ENCODE measurements at places on chromosomes 13 and 19. TPM values are rescaled to one million over a fixed set of nuclear protein-coding genes. Genes with fewer than 3 reads are reported as not detected.
A peak's percentile ranks its signal among the peaks of the same experiment; 100 is the strongest.

SMIM44 gene
- total RNA-seq, result not detected

CRX gene
- not detected for total RNA-seq

DNA sequence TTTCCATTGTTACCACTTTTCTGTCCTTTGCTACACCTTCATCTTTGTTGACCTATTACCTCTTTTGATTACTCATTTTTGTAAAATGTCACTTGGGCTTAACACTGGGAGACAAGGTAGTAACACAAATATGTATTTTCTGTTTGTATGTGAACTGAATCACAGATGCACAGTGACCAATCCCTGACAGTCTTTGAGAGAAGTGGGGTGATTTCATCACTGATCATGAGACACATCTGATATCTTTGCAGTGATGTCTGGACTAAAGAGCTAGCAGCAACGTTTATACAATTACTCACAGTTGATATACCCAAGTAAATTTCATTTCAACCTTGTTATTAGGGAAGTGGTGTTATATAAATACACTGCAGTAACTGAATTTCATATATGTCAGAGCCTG, 1397.4 kb upstream of the SPRY2 start:
- no peak for DNase-seq

SLAIN1 gene
- 22.7 TPM for total RNA-seq

GRCh38 chr19:8412783-8413628, at the start of gene MARCHF2:
Gene MARCHF2, plus strand, starts transcription at chr19:8413305. Its CDS starts 8,536 bp downstream, at chr19:8421841.
- peak; percentile 95 for DNase-seq

PSMD8 gene
- 178 TPM for total RNA-seq

GRCh38 chr13:77489566-77490337, 45.8 kb upstream of the SCEL start:
- DNase-seq, result no peak

DNA sequence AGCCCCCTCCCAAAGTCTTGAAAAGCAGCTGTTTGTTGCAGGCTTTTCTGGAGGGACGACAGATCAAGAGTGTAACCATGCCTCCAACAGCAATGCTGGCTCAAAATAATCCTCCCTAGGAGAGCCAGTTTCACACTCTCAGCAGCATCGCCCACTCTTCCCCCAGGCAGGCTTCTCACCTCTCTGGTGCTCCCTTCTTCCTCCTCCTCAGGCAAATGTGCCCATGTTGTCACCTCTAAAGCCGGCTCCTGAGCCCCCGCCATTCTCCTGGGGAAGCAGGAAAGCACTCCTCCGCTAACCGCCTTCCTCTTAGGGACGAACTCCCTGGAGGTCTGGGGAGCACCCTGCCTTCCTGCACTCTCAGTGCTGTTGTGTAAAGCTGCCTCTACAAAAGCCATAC, 98.9 kb upstream of the SGCG start:
- no peak for DNase-seq

GJB2 gene
- 5.4 TPM for total RNA-seq

GRCh38 chr19:3785451-3785937, 687 bp downstream of the MATK start:
- peak; percentile 17 for DNase-seq

DNA sequence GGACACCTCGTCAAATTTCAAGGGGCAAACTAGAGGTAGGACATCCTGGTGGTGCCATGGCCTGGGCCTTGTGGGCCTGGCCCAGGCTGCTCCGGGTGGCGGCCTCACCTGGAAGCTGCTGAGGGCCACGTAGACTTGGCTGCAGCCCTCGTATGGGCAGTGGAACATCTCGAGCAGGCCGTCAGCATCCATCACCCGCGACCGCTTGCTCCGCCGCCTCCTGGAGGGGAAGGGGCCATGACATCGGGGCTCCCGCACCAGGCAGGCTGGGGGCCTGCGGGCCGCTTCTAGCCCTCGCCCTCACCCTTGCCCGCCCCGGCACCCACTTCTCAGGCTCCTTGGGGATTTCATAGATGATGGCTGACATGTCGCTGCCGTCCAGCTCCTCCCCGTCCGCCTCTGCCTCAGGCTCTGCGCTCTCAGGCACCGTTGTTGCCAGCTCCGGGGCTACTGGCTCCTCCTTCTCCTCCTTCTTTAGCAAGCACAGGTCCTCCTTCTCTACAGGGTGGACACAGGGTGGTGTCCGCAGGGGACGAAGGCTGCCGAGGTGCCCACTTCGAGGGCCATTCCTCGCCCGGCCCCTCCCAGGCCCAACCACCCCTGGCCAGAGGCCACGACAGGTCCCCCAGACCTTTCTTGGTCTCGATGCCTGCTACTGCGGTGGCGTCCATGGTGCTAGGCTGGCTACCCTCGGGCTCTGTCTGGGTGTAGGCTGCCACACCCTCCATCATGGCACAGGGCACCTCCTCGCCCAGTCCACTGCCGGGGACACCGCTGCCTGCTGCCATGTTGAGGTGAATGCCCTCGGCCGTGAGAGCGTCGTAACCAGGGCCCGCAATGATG, 6.0 kb upstream of the ELAVL3 start:
- no peak for DNase-seq

CNMD gene
- total RNA-seq, result not detected

FPR3 gene
- not detected for total RNA-seq

NOSIP gene
- total RNA-seq, result 288 TPM

DNA sequence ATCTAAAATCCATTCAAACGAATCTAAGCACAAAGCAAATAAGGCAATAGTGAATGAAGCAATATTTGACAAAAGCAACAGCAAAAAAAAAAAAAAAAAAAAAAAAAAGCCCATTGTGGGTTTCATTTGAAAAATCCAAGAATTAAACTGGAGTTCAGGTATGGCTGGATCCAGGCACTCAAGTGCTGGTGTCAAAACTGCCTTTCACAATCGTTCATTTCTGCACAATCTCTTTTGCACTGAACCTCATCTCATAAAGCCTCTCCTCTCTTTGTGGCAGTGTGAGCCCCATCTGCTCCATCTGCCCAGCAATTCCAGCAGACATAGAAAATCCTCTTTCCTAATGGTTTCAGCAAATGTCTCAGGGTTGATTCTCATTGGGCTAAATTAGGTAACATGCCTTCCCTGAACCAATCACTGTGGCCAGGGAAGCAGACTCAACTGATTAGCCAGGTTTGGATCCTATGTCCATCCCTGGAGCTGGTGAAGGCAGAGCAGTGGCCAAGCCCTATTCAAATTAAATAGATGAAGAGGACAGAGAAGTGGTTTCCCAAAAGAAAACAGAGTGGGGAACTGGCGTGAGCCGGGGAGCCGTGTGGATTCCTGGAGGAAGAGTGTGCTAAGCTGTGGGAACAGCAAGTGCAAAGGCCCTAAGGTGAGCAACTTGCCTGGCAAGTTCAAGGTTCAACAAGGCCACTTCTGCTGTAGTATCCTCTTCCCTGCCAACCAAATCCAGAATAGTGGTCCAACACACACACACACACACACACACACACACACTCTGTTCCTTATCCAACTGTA, 1.2 kb upstream of the HIF3A start:
- DNase-seq, result no peak

GRCh38 chr19:30163663-30164062, 208.5 kb upstream of the ZNF536 start:
- no peak for DNase-seq

IRGC gene
- total RNA-seq, result not detected

DNA sequence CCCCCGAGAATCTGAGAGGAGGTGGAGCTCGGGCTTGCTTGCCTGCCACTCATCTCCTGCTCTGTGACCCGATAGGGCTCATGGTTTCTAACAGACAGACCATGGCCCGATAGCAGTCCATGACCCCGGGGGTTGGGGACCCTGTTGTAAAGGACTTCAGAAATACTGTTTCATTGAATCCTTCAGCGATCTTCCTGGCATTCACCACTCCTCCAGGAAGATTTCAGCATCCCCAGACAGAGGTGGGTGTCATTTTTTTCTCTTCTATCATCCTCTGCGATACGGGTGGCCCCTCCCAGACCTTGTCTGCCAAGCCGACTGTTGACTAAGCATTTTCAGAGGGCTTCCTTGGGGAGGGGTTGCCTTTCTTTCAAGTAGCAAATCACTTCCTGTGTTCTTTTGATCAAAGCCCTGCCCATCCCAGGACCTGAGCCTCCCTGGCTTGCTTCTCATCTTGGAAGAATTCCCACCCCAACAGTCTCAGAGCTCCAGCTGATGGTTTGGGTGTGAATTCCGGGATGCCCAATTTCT, 1.7 kb downstream of the MYO1F start:
- peak; percentile 72 for DNase-seq

TPT1 gene
- total RNA-seq, result 4,825 TPM

- DNase-seq, result peak; percentile 81
Observed at GRCh38 chr19:34269968-34270621, 15.7 kb downstream of the GARRE1 start.

DNA sequence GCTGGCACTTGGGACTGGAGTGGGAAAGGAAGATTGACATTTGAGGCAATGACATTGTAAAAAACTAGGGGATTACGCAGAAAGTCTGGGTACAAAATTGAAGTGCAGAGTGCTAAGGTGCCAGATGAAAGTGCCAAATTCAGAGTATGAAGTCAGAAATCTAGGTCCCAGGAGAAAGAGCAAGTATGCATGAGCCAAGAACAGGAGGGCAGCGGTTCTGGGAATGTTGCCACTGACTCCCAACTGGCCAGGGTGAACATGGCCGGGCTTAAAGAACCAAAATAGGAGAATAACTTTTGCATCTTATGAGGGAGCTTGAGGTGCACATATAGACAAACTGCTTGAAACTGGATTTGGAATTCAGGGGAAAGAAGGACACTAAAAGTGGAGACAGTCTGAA, 495.8 kb upstream of the KLF12 start:
- DNase-seq, result no peak

GRCh38 chr19:5877427-5877826, 7.1 kb upstream of the FUT5 start:
- DNase-seq, result no peak

GRCh38 chr19:16416991-16417390, 54.8 kb downstream of the EPS15L1 start:
- no peak for DNase-seq

DNA sequence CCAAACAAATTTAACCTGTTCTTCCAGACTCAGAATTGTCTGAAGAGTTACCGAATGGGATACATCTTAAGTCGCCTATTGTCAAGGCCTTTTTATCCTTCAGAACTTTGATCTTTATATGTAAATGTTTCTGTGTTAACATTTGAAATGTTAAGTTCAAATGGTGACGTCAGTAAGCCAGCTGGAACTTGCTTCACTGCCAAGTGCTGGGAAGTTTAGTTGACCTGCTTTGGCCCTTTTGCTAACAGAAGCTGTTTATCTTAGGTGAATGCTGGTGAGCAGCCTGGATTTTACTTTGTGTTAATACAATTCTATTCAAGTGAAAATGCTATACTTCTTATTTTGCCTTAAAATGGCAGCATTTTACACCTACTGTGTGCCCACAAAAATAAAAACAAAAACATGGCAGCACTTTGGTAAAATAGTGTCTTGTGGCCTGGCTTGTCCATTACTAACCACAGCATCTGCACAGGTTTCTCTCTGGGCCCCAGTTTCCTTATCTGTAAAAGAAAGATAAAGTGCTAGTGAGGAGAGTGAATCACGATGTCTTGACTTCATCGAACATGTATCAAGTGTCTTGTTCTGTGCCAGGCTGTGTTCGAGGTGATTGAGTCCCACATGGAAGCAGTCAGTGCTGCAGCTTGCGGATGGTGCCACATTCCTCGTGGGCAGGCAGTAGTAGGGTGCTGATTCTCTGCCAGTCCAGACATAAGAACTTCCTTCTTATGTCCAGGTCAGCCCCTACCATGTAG, 2.2 kb downstream of the NAXD start:
- DNase-seq, result no peak

KIR2DL1 gene
- not detected for total RNA-seq

GRCh38 chr19:35879068-35879467, 10.7 kb downstream of the APLP1 start:
- DNase-seq, result no peak

- no peak for DNase-seq
Observed at GRCh38 chr19:14102756-14103155, 12.2 kb upstream of the SAMD1 start.

DNA sequence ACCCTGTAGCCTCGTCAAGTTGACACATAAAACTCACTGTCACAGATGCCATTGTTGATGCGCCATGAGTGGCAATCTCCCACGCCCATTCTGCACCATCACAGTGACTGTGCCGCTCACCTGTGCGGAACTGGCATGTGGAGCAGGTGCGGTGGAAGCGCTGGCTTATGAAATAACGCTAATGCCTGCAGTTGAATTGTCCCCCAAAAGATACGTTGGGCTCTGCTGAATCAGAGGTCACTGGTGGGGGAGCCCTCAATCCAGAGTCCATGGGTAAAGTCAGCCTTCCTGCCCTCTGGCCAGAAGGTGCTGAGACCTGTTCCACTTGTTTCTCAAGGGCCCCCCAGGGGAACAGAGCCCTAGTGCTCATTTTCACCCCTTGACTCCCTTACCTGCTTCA, 2.9 kb upstream of the ARHGEF7 start:
- no peak for DNase-seq

CATSPERD gene
- not detected for total RNA-seq

DNA sequence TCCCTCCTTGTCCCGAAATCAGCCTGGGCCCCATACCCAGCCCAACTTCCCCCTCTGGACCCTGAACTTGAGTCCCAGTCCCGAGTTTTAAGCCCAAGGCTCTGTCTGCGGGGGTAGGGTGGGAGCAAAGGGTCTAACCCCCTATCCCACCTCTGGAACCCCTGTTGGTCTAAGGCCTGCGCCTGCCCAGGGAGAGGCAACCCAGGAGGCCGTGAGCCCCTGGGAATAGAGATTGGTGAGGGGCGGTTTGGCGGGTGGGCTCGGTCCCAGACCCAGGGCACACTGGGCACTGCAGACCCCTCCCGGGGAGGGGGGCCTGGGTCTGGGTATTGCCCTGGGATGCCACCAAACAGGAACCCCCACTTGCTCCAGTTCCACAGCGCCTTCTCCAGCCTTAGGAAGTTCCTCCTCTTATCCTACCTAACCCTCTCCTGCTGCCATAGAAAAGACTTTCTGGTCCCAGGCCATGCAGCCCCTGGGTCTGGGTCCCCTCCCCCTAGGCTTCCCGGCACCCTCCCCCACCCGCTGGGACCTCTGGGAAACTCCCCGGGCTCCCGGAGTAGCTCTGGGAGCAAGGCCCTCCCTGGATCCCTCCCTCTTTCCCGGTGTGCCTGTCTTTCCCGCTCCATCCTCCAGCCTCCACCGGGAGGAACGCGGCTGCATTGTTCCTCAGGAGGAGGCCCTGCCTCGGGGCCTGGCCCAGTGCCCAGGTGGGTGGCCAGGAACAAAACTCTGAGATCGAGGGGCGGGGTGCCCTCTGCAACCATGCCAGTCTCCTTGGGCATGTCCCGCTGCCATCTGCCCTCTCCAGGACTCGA, 33.6 kb upstream of the NANOS3 start:
- no peak for DNase-seq

GRCh38 chr13:28140433-28141125, 2.2 kb downstream of the PAN3 start:
- DNase-seq, result no peak

DNA sequence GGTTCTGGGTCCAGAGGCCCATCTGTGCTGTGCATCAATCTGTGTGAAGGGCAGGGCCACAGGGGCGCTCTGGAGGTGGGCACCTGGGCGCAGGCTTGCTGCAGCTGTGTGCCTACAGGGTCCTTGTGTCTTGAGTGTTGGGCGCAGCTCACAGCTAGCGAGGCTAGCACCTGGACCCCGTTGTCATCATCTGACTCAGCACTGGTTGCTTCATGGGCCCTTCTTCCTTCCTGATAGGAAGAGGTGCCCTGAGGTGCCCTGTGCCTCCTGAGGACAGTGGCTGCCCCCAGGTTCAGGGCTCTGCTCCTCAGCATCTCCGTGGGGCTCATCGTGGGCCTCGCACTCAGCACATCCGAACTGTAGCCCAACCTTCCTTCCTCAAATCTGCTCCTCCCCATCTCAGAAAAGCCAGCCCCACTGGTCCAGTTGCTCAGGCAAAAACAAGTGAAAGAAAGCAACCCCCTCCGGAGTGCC, 54.8 kb downstream of the GATAD2A start:
- DNase-seq, result peak; percentile 32

- DNase-seq, result no peak
Observed at GRCh38 chr13:71096421-71096820, 770.6 kb downstream of the DACH1 start.
